A549 treated with CORT108297 at 1 μM for 4 hours (cell line): ENCODE measurements at places on chromosomes 2 and 18. TPM values are rescaled to one million over a fixed set of nuclear protein-coding genes. Genes with fewer than 3 reads are reported as not detected.

Gene GAREM1
- total RNA-seq: 2.8 to 4.3 TPM (median 3.3 TPM) in 5 replicates

Gene TRABD2A
- total RNA-seq: 8.2 to 11.5 TPM (median 9.9 TPM) in 5 replicates

Gene SLC5A7
- not detected in 5 replicates for total RNA-seq

Gene TUBA3E
- total RNA-seq: 0.13 to 0.29 TPM (median 0.16 TPM) in 4 of 5 replicates, not detected in the other

Gene FASTKD2
- 30.7 to 40.2 TPM (median 34.0 TPM) in 5 replicates for total RNA-seq

Gene RESP18
- not detected in 5 replicates for total RNA-seq

Gene ZNF385B
- 0.20 to 0.21 TPM in 2 of 5 replicates, not detected in the others for total RNA-seq

Gene UGT1A5
- not detected in 5 replicates for total RNA-seq

Gene DOCK10
- 30.5 to 45.9 TPM (median 38.3 TPM) in 5 replicates for total RNA-seq

Gene LRP2
- 0.01 to 0.06 TPM (median 0.02 TPM) in 3 of 5 replicates, not detected in the others for total RNA-seq

Gene PXDN
- 8.1 to 14.4 TPM (median 12.3 TPM) in 5 replicates for total RNA-seq

Gene ZNF513
- 11.0 to 15.5 TPM (median 14.5 TPM) in 5 replicates for total RNA-seq
